Mammary microvascular endothelial cell (primary cell): ENCODE measurements at places on chromosomes 2 and 18. TPM values are rescaled to one million over a fixed set of nuclear protein-coding genes. Genes with fewer than 3 reads are reported as not detected.

CD226 gene
- total RNA-seq = 0.13 and 1.0 TPM in 2 replicates

MEX3C gene
- 26.4 and 29.4 TPM in 2 replicates for total RNA-seq

CAPN14 gene
- total RNA-seq = not detected in 2 replicates

NEU2 gene
- not detected in 2 replicates for total RNA-seq

TMEM182 gene
- total RNA-seq = 0.20 TPM in 1 of 2 replicates, not detected in the other

FIGN gene
- 0.13 and 0.20 TPM in 2 replicates for total RNA-seq
